Activated CD4-positive, alpha-beta T cell treated with anti-CD3 and anti-CD28 coated beads, Interleukin-2, amount 10 ng/mL, durations not matched to agents 24 days and 14 days (primary cell): ENCODE measurements at places on chromosomes 16 and 17. TPM values are rescaled to one million over a fixed set of nuclear protein-coding genes. Genes with fewer than 3 reads are reported as not detected.

Gene CACNG3
- not detected in 2 replicates for total RNA-seq

Gene DOK4
- total RNA-seq = 4.2 and 4.3 TPM in 2 replicates

Gene EVPLL
- total RNA-seq = not detected in 2 replicates

Gene MAPT
- 0.37 and 0.47 TPM in 2 replicates for total RNA-seq

Gene SLX4
- total RNA-seq = 10.6 and 10.9 TPM in 2 replicates

Gene OSGIN1
- 0.72 and 1.3 TPM in 2 replicates for total RNA-seq

Gene TBC1D3
- total RNA-seq = not detected in 2 replicates

Gene HS3ST6
- not detected in 2 replicates for total RNA-seq

Gene NTN1
- 0.43 and 0.51 TPM in 2 replicates for total RNA-seq

Gene SLC5A10
- total RNA-seq = not detected in 2 replicates

Gene MILR1
- total RNA-seq = 0.28 TPM in 1 of 2 replicates, not detected in the other

Gene SLC2A4
- 0.17 and 0.37 TPM in 2 replicates for total RNA-seq

Gene KRTAP4-3
- total RNA-seq = not detected in 2 replicates

Gene ENO3
- total RNA-seq = 45.3 and 51.0 TPM in 2 replicates
